ENCODE measurements at places on chromosomes 7 and 10.

DNA sequence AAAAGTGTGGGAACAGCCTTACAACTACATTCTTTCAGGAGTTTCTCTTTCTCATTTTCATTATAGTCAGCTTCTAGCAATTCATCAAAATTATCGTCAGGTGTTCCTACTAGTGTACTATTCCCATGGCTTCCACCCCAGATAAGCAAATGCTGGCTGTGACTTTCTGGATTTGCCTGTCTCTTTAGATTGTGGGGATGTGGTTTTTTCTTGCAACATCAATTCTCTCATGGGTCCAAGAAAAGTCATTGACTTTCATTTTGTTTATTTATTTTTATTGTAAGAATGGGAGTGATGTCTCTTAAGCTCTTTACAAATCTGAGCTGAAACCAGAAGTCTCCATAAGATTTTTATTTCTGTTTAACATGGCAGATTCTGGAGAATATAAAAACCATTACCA, 349.7 kb upstream of the SEMA3C start:
- no peak for DNase-seq

- DNase-seq: no peak
Observed at GRCh38 chr10:102159051-102159597, 6.9 kb downstream of the NOLC1 start.

GRCh38 chr7:150406312-150406566, 27.1 kb downstream of the ZNF775 start:
- DNase-seq: no peak

- no peak for DNase-seq
Observed at GRCh38 chr7:73448609-73449008, 15.0 kb downstream of the FZD9 start.

DNA sequence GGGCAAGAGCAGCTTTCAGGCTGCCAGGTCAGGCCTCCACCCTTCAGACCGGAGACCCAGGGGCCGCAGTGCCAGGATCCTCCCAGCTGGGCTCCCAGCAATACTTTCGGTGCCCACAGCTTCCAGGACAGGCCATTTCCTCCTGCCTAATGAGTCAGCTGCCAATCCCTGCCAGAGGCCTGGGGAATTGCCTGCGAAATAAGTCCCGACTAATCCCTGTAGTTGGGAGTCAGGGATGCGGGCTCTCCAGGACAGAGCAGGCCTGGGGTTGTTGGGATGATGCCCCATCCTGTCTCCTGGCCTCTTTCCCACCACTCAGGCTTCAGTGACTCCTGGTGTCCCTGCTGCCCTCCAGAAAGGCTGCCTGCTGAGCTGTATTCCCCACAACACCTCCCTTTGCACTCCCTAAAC, 143.5 kb upstream of the UNC5B start:
- no peak for DNase-seq

- DNase-seq: no peak
Observed at GRCh38 chr7:8060241-8060640, 91.6 kb downstream of the GLCCI1 start.

DNA sequence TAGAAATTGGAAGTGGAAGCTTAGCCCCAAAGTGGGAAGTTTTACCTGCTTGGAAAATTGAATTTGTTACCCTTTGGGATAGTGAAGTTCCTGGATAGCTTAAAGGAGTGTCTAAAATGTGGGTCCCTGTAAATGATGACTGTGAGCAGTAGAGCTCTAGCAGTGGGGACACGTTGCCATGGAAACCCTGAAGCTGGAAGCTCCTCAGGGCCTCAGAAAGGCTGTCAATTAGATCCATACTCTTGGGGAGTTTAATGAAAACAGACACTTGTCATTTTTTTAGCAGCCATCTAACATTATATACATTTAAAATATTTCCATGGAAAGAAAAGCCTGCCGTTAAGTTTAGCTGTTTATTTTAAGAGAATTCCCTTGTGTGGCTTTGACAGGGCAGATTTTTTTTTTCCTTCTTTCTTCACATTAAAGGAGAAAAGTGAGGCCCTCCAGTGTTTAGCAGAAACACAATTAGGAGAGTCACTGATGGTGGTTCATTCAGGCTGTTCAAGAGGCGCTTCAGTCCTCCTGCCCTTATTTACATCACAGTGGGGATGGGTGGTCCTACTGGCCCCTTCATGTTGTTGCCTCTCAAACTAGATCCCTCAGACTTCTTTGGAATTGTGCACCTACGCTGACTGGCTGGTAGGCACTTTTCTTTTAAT, 518.4 kb downstream of the CCSER2 start:
- DNase-seq: no peak

DNA sequence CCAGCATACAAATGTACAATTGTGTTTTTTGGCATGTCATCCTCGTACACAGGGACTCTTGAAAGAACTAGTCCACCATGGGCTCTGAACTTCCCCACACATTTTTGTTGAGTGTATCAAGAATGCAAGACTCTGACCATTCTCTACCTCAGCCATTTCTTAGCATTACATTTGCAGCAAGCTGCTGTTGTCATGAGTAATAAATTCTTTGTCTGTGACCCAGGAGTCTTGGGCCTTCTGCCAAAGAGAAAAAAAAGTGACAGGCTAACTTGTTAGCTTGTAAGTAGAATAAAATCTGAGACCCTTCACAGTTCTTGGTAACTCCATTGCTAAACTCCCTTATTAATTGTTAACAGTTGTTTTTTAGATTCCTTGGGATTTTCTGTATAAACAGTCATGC, 542.3 kb upstream of the MBL2 start:
- no peak for DNase-seq

GRCh38 chr10:16967866-16968415, 150.7 kb upstream of the RSU1 start:
- DNase-seq: no peak

All from inflammatory macrophage treated with lipopolysaccharide for 4 hours (primary cell).